HEK293T (cell line): ENCODE measurements at places on chromosomes 3 and 15.

GRCh38 chr15:25347707-25348106 is 91.1 kb downstream of the UBE3A start:
- no peak for DNase-seq

GRCh38 chr3:17090280-17090983 is 205.7 kb downstream of the PLCL2 start:
- no peak for DNase-seq

GRCh38 chr15:78182821-78183220 is 33.7 kb downstream of the IDH3A start:
- DNase-seq, result no peak

DNA sequence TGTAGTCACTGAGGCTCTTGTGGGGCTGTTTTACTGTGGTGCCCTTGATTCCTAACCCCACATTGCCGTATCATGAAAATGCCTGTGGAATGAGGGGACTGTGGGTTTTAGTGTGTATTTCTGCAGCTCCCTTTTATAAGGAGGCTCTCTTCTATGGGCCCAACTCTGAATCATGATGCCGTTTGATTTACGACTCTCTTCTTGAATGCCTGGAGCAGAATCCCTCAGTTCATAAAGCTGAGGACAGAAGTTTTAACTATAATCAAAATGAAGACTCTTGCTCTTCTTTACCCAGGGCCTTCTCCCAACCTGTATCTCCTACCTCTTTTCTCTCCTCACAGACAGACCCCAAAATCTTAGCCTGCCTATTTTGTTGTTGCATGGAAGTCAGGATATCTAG is 109.5 kb downstream of the RARB start:
- DNase-seq, result no peak

DNA sequence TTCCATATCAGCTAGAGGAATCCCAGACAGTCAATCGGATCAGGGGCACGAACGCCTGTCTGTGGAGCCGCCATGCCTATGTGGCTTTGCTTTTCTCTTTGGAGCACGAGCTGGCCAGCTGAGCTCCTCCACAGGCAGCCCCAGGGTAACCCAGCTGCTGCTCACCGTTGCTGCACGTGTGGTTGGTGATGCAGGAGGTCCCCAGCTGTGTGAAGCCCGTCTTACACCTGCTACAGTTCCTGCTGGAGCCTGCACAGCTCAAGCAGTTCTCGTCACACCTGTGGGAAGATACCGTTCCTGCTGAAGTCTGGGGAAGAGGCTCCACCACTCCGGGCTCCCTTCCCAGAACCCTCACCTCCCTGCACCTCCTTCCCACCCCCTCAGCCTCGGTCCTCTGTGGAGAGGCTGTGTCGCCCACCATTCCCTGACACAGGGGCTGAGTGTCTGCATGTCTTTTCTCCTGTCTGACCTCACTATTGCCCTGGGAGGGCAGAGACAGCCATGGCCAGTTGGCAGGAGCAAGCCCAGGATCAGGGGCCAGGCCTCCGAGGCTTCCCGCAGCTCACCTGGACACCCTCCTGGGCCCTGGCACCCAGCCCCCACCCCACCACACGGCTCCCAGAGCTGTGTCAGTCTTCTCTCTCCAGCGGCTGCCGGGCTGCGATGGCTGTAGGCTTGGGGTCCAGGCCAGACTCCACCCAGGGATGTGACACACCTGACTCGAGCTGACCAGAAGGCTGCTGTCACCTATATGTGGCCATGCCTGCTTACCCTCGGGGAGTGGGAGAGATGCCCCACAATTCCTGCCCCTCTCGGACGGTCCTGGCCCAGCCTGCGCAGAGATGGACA is 12.2 kb upstream of the SNRPA1 start:
- no peak for DNase-seq

DNA sequence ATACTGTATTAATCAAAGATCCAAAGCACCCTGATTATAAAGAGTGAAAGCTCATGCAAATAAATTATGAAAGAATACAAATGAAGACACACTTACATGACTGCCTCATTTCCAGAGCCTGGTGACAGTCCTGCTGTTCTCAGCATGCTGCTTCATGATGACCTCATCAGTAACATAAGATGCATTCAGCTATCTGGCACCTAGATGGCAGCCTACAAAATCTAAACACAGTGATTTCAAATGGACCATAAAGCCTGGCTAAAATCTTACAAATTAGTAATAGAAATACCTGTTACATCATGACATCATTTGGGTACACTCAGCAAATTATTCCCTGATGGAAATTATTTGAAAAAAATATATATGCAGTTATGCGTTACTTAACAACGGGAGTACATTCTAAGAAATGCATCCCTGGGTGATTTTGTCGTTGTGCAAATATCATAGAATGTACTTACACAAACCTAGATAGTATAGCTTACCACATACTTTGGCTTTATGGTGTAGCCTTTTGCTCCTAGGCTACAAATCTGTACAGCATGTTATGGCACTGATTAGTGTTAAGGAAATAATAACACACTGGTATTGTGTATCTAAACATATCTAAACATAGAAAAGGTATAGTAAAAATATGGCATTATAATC is 207.2 kb downstream of the EPHA3 start:
- DNase-seq, result peak; percentile 61

DNA sequence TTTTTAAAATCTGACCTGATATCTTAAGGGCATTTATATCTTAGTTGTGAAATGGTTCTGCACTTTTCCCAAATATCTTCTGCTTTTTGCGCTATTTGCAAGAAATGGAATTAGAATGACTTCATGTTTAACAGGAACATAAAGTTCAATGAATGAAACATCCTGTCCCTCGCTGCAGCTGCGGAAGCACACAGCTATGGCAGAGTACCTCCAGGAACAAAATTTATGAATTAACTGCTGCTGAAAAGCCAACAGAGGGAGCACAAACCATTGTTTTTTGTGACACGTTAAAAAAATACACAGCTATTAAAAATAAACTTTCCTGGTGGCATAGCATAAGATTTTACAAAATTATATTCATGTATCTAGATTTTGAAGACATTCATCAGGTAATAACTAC is 404.4 kb upstream of the MDFIC2 start:
- no peak for DNase-seq

- no peak for DNase-seq
Measured at GRCh38 chr3:45601156-45601555, 6.6 kb downstream of the LIMD1 start.

GRCh38 chr3:76873532-76874242 is 166.2 kb upstream of the ROBO2 start:
- no peak for DNase-seq

DNA sequence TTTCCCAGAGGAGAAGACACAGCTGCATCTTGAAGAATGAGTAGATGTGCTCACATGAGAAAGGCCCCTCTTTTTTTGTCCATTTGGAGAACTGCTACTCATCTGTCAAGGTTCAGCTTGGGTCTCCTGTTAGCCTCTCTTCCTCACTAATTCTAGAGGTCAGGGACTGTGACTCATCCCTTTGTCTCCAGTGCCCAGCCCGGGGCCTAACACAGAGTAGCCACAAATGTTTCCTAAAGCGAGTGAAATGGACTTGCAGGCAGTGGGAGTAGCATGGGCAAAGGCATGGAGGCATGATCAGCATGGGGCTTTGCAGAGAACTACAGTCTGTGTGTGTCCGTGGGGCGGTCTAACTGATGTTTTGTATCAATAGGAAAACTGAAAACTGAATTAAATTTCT is 33.9 kb upstream of the MRPS22 start:
- no peak for DNase-seq

- DNase-seq, result no peak
Measured at GRCh38 chr3:150248888-150249681, 159.0 kb upstream of the TSC22D2 start.

- DNase-seq, result peak; percentile 48
Measured at GRCh38 chr3:152183473-152183872, 85.3 kb upstream of the MBNL1 start.

- DNase-seq, result no peak
Measured at GRCh38 chr3:15256861-15257341, 50.9 kb downstream of the CAPN7 start.

GRCh38 chr15:31501536-31502157 is 175.0 kb downstream of the KLF13 start:
- DNase-seq, result no peak

DNA sequence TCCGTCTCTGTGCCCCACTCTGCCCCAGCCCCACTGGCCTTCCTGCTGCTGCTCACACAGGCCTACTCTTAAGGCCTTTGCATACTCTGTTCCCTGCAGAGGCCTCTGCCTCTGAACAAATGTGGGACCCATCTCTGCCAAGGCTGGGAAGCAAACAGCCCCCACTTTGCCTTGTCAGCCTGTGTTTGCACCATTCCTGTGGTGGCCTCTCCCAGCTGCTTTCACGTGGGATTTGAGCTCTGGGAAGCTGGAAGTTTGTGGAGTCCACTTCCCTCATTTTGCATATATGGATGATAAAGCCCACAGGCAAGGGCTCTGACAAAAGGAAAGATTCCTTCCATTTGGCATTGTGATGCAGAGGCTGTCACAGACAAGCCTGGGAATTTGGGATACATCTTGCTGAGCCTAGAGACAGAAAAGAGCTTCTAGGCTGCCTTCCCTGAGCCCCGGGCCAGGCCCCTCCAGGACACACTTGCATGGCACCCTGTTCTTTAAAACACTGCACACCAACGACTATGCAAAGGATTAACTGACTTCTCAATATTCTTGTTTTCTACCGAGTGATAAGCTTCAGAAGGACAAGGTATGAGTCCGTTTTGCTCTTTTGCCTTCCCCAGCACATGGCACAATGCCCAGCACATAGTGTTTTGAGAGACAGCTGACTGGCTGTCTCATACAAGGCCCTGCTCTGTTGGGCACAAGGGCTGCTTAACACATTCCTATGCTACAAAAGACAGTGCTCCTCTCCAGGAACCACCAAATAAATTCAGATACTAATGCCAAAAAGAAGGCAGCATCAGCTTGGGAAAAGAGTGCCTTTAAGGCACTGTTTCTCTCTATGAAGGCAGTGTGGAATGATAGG is 120.7 kb upstream of the TOPAZ1 start:
- no peak for DNase-seq

DNA sequence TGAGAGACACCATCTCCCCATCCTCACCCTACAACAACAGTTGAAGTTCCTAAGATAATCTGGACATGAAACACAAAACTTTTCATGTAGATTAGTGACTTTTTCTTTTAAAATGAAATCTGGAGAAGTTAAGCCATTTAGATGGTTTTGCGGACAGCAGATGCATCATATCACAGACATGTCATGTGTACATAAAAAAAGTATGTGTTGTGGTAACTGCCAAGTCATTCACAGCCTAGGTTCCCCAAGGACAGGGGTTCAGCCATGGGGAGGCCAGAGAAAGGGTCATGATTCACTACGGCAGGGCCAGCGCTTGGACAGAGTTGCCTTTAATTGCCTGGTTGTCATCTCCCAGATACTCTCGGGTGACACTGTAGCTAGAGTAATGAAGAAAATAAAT is 163.2 kb downstream of the PDZRN3 start:
- no peak for DNase-seq

- no peak for DNase-seq
Measured at GRCh38 chr3:116265320-116265695, 180.0 kb downstream of the LSAMP start.

GRCh38 chr3:48503401-48504050 is 448 bp downstream of the SHISA5 start:
- peak; percentile 11 for DNase-seq

DNA sequence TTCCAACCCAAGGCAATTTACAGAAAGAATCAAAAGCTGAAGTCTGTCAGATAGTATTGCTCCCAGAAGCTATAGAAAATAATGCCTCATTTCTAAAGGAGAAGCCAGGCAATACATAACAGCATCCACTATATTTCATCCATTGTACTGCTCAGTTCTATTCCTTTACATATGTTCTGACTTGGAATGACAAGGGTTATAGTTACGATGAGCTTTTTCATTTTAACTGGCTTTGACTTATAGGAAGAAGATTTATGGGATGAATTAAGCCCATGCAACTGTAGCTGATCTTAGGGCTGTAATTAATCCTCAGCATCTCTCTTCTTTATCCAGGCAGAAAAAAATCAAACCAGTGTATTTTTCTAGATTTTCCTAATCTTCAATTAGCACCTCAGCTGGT is 676.3 kb upstream of the CCDC54 start:
- DNase-seq, result no peak

- DNase-seq, result no peak
Measured at GRCh38 chr3:101084404-101084803, 91.2 kb upstream of the ABI3BP start.

DNA sequence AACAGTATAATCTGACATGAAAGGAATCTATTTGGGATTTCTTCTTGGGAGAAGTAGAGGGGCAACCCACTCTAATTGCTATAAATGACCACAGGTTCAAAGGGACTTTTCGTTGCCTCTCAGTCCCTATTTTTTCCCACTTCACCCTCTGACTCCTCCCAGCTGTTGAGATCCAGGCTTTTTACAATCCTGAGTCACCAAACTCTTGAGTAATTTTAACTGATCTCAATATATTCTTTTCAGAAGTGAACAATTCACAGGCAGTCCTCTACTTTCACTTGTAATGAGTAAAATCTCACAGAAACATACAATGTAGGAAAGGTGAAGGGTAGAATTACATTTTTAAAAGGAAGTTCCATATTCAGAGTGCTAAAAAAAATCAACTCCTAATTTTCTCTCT is 44.6 kb downstream of the EIF4E3 start:
- DNase-seq, result no peak

DNA sequence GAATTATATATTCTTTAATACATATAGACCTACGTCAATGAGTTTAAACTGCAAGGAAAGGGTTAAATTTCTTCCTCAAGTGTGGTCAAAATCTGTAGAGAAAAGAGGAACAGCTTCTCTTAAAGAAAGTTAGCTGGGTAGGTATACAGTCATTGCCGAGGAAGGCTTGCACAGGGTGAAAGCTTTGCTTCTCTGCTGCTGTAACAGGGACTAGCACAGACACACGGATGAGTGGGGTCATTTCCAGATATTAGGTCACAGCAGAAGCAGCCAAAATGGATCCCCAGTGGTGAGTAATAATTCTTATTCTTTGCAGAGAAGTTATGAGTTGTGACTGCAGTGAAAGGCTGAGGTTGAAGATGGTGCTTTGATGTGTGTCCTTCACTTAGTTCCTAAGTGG is at the start of gene CD86:
TSS of gene CD86 (plus strand) at position 148 of the 400 bp plus-strand sequence. CDS start at position 276, 128 bp downstream.
- no peak for DNase-seq
